Stimulated activated CD4-positive, alpha-beta T cell treated with anti-CD3 and anti-CD28 coated beads, Interleukin-1b, Interleukin-23, amount 100 ng/mL, for 24 hours (primary cell): ENCODE measurements at places on chromosomes 12 and 14.

- no peak for DNase-seq
Measured at GRCh38 chr12:15691388-15691787, 97.8 kb downstream of the EPS8 start.

DNA sequence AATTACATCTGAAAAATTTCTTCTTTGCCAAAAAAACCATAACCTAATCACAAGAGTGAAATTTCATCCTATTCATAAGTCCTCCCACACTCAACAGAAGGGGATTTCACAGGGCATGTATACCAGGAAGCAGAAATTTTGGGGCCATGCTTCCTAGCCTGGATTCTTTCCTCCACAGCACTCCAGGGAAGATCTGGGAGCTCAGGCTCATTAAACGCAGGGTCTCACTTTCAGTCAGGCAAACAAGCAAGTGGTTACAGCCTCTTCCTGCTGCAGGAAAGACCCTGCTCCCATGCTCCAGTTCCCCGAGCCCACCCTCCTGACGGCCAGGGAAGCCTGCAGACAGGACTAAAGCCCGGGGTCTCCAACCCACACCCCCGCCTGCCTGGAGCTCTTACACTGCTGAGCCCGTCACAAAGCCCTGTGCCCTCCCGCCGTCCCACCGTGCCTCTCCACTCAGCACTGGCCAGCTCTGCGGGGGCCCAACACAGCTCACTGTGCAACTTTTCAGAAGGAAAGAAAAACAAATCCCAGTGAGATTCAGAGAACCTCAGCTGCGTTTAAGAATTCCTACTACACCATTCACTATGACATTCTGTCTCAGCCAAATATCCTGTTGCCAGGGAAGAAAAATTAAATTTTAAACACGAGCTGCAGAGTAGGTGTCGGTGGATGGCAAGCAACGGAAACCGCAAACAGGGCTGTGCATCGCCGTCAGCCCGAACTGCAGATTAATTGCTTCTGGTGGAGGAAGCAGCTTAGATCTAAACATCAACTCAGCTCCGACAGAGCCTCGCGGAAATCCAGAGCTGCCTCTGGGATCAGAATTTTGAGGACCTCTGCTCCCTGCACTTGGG is 106.7 kb upstream of the SFSWAP start:
- no peak for DNase-seq

- DNase-seq, result no peak
Measured at GRCh38 chr12:104669851-104670337, 213.1 kb downstream of the CHST11 start.

GRCh38 chr14:45068396-45068795 is 15.5 kb upstream of the PRPF39 start:
- no peak for DNase-seq

- no peak for DNase-seq
Measured at GRCh38 chr12:94010307-94010706, 138.1 kb upstream of the PLXNC1 start.

GRCh38 chr14:61627612-61628011 is 67.7 kb upstream of the HIF1A start:
- no peak for DNase-seq

DNA sequence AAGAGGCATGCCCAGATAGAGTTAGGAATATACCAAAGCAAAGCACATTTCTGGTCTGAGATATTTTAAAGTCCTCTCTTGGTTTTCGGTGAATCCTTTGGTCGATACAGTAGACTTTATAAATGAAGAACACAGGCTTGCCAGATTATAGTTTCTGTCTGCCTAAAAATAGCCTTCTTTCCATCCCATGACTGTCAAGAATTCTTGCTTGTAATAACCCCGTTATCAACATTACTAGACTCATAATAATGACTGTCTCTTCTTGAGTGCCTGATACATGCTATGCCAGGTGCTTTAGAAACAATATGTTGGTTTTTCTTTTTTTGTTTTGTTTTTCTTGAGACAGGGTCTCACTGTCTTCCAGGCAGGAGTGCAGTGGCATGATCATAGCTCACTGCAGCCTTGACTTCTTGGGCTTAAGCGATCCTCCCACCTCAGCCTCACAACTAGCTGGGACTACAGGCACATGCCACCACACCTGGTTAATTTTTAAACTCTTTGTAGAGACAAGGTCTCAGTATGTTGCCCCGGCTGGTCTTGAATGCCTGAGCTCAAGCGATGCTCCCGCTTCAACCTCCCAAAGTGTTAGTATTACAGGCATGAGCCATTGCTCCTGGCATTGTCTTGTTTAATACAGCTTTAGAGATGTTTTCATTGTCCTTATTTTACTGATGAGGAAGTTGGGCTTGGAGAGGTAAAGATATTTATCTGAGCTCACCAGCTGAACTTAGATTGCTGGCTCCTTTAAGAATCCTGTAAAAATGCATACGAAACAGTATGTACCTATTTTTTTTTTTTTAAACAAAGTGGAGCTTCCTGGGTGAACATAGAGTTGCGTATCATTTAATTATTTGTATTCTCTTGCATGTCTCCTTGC is 30.4 kb downstream of the CHST11 start:
- no peak for DNase-seq

DNA sequence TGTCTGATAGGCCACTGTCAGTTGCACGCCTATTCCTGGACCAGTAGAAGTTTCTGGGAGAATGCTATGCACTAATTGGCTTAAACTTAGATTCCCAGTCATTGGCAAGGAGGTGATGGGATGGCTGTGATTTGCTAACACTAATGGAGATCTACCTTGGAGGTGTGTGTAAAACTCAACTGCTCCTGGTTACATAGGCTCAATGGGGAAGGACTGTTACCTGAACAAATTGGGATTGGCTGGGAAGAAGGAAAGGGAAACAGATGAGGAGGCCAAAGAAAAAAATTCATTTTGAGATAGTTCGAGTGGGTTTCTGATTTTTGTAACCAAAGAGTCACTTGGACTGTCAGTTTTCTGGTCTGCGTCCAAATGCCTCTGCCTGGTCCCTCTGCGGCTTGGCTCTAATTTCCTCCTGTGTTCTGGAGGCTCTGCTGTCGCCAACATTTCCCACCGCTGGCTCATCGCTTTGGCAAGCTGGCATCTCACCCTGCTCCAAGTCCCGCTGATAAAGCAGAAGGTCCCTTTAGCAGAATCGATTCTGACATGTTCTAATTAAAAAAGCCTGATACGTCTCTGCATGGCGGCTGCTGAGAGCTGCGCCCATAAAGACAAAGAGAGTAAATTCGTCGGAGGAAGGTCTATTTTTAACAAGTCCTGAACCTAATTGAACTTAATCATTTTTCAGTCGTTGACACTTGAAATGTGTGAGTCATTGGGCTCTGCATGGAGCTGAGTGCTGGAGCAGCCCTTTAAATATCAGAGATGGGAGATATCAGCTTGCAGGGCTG is 2.0 kb upstream of the CCDC63 start:
- DNase-seq, result no peak

- no peak for DNase-seq
Measured at GRCh38 chr14:50826681-50827080, 4.3 kb downstream of the NIN start.

DNA sequence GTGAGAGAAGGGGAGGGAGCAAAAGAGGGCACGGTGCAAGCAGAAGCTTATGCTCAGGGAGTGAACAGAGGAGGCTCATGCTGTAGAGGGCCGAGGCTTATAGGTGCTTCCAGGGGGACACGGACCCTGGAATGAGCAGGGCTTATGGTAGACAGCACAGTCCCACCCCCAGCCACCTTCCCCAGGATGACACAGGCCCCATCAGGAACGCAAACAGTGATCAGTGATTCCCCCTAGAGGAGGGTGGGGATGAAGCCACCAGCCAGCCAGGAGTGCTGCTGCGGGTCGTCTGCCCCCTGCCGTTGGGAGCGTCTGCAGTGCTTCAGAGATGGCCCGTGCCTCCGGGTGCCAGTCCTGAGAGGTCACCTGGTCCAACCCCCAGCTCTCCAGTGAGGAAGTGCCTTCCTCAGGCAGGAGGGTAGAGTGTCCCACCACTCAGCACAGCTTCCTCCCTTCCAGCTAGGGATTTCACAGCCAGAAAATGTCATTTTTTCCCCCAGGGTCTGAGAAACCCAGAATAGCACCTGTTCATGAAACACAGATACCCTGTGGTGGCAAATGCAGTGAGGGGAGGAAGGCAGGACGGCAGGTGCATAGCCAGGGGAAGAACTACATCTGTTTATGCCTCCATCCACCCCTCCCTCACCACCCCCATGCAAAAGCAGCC is 60.7 kb downstream of the SLC6A12 start:
- no peak for DNase-seq

DNA sequence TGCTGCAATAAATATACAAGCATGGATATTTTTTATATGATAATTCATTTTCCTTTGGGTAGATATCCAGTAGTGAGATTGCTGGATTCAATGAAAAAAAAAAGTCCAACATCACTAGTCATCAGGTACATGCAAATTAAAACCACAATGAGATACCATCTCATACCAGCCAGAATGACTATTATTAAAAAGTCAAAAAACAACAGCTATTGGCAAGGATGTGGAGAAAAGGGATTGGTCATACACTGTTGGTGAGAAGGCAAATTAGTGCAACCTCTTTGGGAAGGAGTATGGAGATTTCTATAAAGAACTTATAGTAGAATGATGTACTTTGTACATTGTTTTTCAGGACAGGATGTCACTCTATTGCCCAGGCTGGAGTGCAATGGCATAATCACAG is 531.2 kb upstream of the MGAT4C start:
- no peak for DNase-seq

DNA sequence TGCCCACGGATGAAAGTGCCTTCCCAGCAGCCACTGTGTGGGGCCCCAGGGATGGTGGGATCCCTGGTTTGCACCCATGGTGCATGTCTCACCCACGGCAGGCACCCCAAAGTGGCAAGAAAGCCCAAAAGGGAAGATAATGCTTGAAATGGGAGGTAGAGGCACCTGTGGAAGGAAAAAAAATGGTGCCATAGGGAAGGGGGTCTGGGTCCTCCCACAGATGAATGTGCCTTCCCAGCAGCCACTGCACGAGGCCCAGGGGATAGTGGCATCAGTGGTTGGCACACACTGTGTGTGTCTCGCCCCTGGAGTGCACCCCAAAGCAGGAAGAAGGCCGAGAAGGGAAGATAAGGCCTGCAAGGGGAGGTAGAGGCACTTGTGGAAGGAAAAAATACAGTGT is 264.2 kb downstream of the ALG10 start:
- DNase-seq, result no peak

- no peak for DNase-seq
Measured at GRCh38 chr12:26058308-26058707, 66.5 kb downstream of the BHLHE41 start.

DNA sequence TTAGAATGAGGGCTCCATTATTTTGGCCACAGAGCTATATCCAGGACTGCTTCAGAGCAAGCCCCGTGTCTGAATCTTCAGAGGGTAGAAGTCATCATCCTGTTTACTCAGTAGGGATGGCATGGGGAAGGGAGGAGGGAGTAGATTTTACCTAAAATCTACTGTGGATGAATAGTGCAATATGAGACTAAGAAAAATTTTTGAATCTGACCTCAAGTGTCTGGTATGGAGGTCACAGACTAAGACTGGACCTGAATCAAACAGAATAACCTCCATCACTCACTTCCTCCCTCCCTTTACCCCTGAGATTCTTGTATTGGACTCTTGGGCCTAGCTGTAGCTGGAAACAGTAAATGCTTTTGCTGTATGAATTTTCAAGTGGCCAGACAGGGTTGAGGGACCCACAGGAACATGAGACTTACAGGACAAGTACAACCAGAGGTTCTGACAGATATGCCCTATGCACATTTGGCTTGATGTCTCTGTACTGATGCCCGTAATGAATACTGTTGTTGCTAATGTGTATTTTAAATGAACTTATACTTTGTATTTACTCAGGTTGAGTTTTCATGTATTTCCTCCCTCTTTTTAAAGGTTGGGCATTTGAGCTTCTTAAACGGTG is 78.5 kb downstream of the CCDC91 start:
- DNase-seq, result no peak

DNA sequence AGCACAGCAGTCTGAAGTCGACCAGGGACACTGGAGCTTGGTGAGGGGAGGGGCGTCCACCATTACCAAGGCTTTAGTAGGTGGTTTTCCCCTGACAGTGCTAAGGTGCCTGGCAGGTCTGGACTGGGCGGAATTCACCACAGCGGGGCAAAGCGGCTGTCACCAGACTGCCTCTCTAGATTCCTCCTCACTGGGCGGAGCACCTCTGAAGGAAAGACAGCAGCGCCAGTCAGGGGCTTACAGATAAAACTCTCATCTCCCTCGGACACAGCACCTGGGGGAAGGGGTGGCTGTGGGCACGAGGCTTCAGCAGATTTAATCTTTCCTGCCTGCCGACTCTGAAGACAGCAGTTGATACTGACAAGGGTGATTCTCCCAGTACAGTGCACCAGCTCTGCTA is 39.1 kb downstream of the DDHD1 start:
- no peak for DNase-seq

DNA sequence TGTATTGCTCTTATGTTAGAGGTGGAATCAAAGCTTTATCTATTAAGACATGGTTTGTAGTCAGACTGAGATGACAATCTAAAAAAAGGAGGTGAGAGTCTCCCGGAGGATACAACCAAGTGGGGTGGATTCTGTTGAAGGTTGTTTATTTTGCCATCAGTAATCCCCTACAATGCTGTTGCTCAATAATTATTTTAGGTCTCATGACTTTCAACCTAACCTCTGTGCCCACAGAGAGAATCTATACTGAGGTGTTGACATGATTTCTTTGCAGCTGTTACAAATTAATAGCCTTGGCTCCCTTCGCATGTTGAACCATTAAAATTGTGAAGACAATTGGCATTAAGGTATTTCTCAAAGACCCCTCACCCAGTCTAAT is 28.7 kb upstream of the FOS start:
- no peak for DNase-seq

- DNase-seq, result no peak
Measured at GRCh38 chr14:51251486-51251885, 11.4 kb downstream of the TMX1 start.

GRCh38 chr12:108248011-108248410 is 91.1 kb downstream of the CMKLR1 start:
- no peak for DNase-seq

GRCh38 chr12:124544983-124545382 is 22.4 kb downstream of the NCOR2 start:
- no peak for DNase-seq

DNA sequence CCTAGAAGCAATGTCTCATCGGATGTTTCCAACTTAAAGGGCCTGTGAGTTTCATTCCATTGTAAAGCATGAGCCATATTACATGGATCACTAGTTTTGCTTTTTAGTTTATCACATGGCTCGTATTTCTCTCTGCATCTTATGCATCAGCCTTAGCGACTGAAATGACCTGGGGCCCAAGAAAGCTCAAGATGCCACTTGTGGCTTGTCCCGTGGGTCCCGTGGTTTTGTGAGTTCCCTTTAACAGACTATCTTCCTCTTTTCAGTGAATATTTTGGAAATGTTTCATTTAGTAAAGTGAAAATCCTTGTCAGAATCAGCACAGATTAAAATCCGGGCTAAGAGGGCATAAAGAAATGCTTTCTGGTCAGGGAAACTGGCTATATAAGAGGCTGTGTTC is 86.2 kb upstream of the PPM1H start:
- DNase-seq, result no peak

- DNase-seq, result no peak
Measured at GRCh38 chr14:83461521-83461920, 1927.9 kb upstream of the SEL1L start.

GRCh38 chr12:82659343-82660207 is 27.1 kb upstream of the TMTC2 start:
- DNase-seq, result no peak
